Left ventricle myocardium inferior (tissue), 1 donor: ENCODE measurements at places on chromosomes 7 and 10.

GRCh38 chr7:46603780-46604179 lies 682.7 kb upstream of the IGFBP3 start:
- no peak overlapping the region for H3K4me3 ChIP-seq
- H3K27me3 ChIP-seq = no peaks in the 10 kb centered on the region

GRCh38 chr10:102612964-102613275 lies 31.4 kb upstream of the TRIM8 start:
- peaks cover 26% of the 10 kb centered on the region for H3K36me3 ChIP-seq
- H3K4me3 ChIP-seq = no peak overlapping the region
- H3K4me1 ChIP-seq = peaks cover 80% of the 10 kb centered on the region

GRCh38 chr7:55094092-55094690 lies 75.4 kb downstream of the EGFR start:
- no peak for DNase-seq
- H3K4me3 ChIP-seq = no peak overlapping the region
- H3K27ac ChIP-seq = peak overlapping the region; percentile 52
- H3K36me3 ChIP-seq = no peaks in the 10 kb centered on the region
- no peaks in the 10 kb centered on the region for H3K27me3 ChIP-seq

DNA sequence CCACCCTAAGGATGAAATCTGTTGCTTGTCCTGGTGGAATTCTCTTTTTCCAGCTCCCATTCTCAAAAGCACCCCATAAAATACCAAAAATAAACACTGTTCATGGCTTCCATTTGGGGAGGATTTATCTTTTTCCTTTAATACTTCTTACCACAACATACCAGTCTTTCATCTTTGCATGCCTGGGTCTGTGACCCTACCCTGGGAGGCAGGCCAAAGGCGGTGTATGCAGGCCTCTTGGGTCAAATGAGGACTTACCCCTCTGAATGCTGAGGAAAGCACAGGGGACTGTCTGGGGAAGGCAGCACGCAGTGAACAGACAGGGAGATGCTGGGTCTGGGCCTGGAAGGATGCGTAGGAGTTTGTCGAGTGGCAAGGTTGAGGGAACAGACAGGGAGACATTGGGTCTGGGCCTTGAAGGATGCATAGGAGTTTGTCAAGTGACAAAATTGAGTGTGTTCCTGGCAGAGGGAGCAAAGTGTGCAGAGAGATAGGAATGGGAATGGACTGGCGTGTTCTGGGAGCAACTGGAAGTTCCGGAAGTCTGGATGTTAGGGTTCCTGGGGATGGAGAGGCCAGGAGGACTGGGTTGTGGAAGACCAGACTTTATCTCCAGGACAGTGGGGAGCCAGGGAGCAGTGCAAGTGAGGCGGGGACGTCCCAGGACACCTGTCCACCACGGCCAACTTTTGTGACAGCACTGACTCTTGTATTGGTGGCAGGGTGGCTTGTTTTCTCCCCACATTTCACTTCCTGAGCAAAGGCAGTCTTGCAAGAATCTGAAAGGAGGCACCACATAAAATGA lies 40.8 kb downstream of the MYL10 start:
- no peak for DNase-seq
- no peak overlapping the region for H3K27ac ChIP-seq
- H3K27me3 ChIP-seq = peaks cover 3% of the 10 kb centered on the region
- H3K4me1 ChIP-seq = no peaks in the 10 kb centered on the region
- H3K36me3 ChIP-seq = no peaks in the 10 kb centered on the region
- H3K4me3 ChIP-seq = no peak overlapping the region

- no peaks in the 10 kb centered on the region for H3K4me1 ChIP-seq
- no peaks in the 10 kb centered on the region for H3K36me3 ChIP-seq
- H3K27ac ChIP-seq = no peak overlapping the region
- no peak overlapping the region for H3K4me3 ChIP-seq
Measured at GRCh38 chr10:9274206-9274755, 1219.8 kb downstream of the GATA3 start.

GRCh38 chr7:105766421-105767073 lies 109.9 kb downstream of the ATXN7L1 start:
- DNase-seq = no peak
- no peaks in the 10 kb centered on the region for H3K4me1 ChIP-seq

- no peaks in the 10 kb centered on the region for H3K36me3 ChIP-seq
- no peak for DNase-seq
- H3K27me3 ChIP-seq = no peaks in the 10 kb centered on the region
- H3K4me3 ChIP-seq = no peak overlapping the region
- H3K4me1 ChIP-seq = peaks cover 19% of the 10 kb centered on the region
- peak overlapping the region; percentile 61 for H3K27ac ChIP-seq
Measured at GRCh38 chr7:107386548-107387102, 83.2 kb upstream of the GPR22 start.

- no peaks in the 10 kb centered on the region for H3K27me3 ChIP-seq
- H3K36me3 ChIP-seq = no peaks in the 10 kb centered on the region
- no peak overlapping the region for H3K4me3 ChIP-seq
- DNase-seq = no peak
Measured at GRCh38 chr7:101593556-101593955, 35.5 kb downstream of the MYL10 start.

GRCh38 chr7:64463636-64464375 lies 99.1 kb downstream of the ZNF680 start:
- DNase-seq = peak; percentile 82
- peaks cover 7% of the 10 kb centered on the region for H3K4me1 ChIP-seq
- H3K27me3 ChIP-seq = no peaks in the 10 kb centered on the region
- peak overlapping the region; percentile 11 for H3K27ac ChIP-seq
- peak overlapping the region; percentile 79 for H3K4me3 ChIP-seq
- peaks cover under 1% of the 10 kb centered on the region for H3K36me3 ChIP-seq

DNA sequence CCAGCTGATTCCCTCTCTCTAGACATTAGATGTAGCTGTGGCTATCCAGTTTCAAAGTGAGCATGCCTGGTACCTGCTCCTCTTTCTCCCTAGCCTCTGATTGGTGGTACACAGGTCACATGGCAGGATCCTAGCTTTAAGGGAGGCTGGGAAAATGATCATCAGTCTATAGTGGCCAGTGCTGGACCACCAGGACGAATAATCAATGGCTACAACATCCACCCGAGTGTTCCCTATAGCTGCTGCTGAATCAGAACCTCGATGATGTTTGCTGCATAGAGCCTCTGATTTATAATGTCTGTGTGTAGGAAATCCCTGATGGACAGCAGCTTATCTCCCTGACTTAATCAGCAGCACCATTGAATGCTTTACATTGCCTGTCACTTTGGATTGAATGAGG lies 28.9 kb upstream of the LMTK2 start:
- no peak overlapping the region for H3K4me3 ChIP-seq
- DNase-seq = no peak
- H3K27ac ChIP-seq = no peak overlapping the region
- no peaks in the 10 kb centered on the region for H3K4me1 ChIP-seq

GRCh38 chr7:958221-959200 lies 4.0 kb upstream of the ADAP1 start:
- H3K4me3 ChIP-seq = no peak overlapping the region
- no peaks in the 10 kb centered on the region for H3K36me3 ChIP-seq
- H3K27me3 ChIP-seq = peaks cover 32% of the 10 kb centered on the region
- H3K4me1 ChIP-seq = peaks cover 21% of the 10 kb centered on the region
- DNase-seq = peak; percentile 6

DNA sequence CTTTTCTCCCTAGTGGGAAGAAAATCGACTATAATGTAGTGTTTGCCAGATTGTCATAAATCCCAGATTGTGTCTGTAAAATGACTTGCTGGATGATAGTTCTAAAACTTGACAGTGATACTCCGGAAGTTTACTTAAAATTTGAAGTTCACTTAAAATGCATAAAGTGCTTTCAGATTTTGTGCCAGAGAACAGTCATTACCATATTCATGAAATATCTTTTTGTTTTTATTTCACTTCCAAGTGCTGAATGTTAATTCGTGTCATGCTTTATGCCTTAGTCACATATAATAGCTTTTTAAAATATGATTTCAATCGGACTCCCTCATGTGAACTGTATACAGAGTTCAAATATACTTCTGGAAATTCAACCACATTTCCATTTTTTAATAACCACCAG lies 30.4 kb downstream of the PRPF18 start:
- no peak overlapping the region for H3K4me3 ChIP-seq
- no peak for DNase-seq
- H3K27ac ChIP-seq = no peak overlapping the region

DNA sequence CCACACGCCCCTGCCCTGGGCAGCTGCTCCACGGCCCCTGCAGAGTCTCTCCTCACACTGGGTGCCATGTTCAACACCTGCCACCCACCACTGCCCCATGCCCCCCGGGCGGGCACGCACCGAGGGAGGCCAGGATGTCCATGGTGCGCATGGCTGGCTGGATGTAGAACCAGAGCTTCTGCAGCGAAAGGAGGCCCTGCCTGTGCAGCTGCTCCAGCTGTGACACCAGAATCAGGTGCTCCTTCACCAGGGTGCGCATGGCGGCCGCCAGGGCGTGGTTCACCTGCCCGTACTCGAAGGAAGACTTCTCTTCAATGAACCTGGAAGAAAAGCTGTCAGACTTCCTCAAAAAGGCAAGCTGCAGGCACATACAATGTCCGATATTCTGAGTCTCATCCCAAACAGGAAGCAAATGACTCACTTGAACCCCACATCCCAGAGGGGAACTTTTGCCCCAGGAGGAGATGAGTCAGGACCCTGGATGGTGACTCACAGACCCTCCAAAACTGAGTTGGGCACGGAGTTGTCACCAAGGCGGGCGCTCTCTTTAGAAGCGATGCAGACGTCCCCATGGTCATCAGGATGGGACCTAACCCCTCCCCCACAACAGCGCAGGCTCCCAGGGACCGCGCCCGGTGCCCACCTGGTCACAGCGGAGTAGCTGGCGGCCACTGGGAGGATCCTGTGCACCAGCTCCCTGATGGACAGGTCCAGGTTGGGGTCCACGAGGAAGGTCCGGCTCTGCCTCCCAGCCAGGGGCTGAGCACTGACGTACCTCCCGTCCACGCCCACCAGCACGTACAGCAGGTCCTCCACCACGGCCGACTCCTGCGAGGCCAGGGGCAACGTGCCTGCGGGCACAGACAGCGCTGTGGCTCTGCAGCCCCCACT lies 15.5 kb downstream of the TUBGCP2 start:
- H3K27me3 ChIP-seq = no peaks in the 10 kb centered on the region
- no peak overlapping the region for H3K27ac ChIP-seq
- DNase-seq = no peak
- peaks cover 88% of the 10 kb centered on the region for H3K36me3 ChIP-seq

DNA sequence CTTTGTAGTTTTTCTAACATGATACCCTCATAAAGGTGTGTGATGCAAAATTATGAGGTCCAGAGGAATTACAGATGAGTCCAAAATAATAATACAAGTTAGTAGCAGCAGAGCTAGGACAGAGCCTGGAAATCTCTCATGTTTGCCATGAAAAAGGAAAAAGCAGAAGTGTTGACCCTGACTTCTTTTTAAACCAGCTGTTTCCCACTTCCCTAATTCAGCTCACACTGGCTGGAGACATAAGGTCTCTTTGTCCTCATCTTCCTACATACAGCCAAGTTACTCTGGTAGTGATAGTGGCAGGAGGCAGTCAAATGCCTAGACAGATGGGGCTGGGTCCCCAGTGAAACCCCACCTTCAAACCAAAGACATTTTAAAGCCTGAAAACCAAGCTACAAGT lies 269.2 kb downstream of the C7orf25 start:
- no peak overlapping the region for H3K4me3 ChIP-seq
- no peak overlapping the region for H3K27ac ChIP-seq
- no peaks in the 10 kb centered on the region for H3K36me3 ChIP-seq
- no peak for DNase-seq

DNA sequence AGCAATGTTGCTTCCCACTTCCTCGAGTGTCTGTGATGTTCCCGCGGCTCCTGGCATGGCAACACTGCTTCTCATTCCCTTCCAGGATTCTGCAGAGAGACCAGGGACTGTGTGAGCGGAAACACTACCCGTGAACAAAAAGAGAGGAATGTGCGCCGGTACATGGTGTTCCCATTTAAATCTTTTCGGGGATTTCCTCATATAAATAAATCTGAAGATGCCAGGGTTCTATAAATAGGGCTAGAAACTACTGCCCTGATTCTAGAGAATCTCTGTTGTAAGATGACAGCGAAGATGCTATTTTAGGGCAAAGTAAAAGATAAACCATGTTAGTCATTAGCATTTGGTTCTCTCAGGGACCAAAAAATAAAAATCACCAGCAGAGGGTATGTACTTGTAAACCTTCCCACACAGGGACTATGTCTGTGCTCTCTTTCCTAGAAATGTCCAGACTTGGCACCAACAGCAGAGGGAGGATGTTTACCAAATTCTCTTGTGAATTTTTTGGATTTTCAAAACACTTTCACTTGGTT lies 92.2 kb upstream of the DDC start:
- H3K36me3 ChIP-seq = no peaks in the 10 kb centered on the region
- H3K27ac ChIP-seq = peak overlapping the region; percentile 90
- no peaks in the 10 kb centered on the region for H3K27me3 ChIP-seq
- DNase-seq = peak; percentile 68
- H3K4me3 ChIP-seq = no peak overlapping the region

GRCh38 chr10:93267521-93267920 lies 193.8 kb downstream of the CYP26A1 start:
- no peak overlapping the region for H3K27ac ChIP-seq
- no peak for DNase-seq
- H3K27me3 ChIP-seq = peaks cover 7% of the 10 kb centered on the region
- H3K36me3 ChIP-seq = no peaks in the 10 kb centered on the region

DNA sequence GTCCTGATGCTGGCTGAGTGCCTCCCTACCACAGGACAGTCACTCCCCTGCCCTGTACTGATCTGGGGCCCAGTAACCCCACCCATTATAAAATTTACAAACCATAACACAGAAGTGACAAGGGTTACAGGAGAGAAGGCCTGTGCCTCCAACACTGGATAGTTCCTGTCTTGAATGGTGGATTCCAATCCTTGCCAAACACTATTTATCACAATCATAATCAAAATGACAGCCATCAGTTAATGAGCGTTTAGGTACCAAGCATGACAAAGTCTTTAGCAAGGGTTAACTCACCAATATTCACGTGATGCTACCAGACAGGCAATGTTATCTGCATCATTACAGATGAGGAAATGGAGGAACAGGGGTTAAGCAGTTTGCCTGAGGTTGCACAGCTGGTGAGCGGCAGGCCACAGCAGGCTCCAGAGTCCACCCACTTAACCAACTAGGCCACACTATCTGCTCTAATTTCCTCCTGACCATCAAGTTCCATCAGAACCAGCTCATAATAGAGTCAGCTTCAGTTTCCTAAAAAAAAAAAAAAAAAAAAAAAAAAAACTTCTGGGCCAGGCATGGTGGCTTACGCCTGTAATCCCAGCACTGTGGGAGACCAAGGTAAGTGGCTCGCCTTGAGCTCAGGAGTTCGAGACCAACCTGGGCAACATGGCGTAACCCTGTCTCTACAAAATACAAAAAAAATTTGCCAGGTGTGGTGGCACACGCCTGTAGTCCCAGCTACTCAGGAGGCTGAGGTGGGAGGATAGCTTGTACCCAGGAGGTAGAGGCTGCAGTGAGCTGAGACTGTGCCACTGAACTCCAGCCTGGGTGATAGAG lies 14.2 kb downstream of the PDLIM1 start:
- peak overlapping the region; percentile 89 for H3K27ac ChIP-seq
- no peak for DNase-seq
- H3K27me3 ChIP-seq = no peaks in the 10 kb centered on the region
- H3K4me3 ChIP-seq = no peak overlapping the region
- H3K4me1 ChIP-seq = peaks cover 100% of the 10 kb centered on the region
